ENCODE measurements at places on chromosomes 12 and 14.
A peak's percentile ranks its signal among the peaks of the same experiment; 100 is the strongest.

- no peak for DNase-seq
Measured at GRCh38 chr12:98471085-98471484, 44.3 kb upstream of the TMPO start.

- DNase-seq: no peak
Measured at GRCh38 chr14:85421186-85421877, 108.6 kb upstream of the FLRT2 start.

GRCh38 chr14:32417956-32418552, 89.0 kb downstream of the AKAP6 start:
- DNase-seq: no peak

- DNase-seq: no peak
Measured at GRCh38 chr12:27751386-27752047, 28.5 kb upstream of the KLHL42 start.

GRCh38 chr12:7012024-7012607, 6.2 kb downstream of the LPCAT3 start:
- DNase-seq: no peak

- DNase-seq: no peak
Measured at GRCh38 chr14:77561881-77562280, 54.6 kb downstream of the SPTLC2 start.

DNA sequence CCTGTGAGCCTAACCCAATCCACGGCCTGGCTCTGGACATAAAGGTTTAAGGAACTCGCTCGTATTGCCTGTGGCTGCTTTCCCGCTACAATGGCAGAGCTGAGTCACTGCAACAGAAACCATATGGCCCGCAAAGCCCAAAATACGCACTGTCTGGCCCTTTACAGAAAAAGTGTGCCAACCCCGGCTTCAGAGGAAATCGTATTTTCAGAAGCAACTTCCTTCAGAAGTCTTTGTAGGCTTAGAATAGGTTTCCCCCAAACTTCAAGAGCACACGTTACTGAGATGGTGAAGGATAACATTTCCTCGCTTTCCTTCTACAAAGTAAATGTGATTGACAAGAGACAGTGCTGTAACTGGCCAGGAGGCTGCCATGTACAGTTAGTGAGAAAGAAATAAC, 34.8 kb upstream of the TESC start:
- peak; percentile 41 for DNase-seq

GRCh38 chr14:74389980-74390379, 36.0 kb downstream of the SYNDIG1L start:
- DNase-seq: no peak

- no peak for DNase-seq
Measured at GRCh38 chr12:109732321-109733305, 19.0 kb downstream of the FAM222A start.

GRCh38 chr12:121232977-121233627, 23.2 kb downstream of the P2RX4 start:
- DNase-seq: no peak

DNA sequence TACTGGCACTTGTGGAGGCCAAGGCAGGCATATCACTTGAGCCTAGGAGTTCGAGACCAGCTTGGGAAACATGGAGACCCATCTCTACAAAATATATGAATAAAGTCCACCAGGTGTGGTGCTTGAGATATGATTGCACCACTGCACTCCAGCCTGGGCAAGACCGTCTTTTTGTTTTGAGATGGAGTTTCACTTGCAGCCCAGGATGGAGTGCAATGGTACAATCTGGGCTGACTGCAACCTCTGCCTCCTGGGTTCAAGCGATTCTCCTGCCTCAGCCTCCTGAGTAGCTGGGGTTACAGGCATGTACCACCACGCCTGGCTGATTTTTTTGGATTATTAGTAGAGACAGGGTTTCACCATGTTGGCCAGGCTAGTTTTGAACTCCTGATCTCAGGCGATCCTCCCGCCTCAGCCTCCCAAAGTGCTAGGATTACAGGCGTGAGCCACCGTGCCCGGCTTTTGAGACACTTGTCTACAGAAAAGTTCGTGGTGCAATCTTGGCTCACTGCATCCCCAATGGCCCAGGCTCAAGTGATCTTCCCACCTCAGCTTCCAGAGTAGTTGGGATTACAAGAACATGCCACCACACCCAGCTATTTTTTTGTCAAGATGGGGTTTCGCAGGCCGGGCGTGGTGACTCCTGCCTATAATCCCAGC, 16.3 kb upstream of the ATP5F1B start:
- DNase-seq: no peak

DNA sequence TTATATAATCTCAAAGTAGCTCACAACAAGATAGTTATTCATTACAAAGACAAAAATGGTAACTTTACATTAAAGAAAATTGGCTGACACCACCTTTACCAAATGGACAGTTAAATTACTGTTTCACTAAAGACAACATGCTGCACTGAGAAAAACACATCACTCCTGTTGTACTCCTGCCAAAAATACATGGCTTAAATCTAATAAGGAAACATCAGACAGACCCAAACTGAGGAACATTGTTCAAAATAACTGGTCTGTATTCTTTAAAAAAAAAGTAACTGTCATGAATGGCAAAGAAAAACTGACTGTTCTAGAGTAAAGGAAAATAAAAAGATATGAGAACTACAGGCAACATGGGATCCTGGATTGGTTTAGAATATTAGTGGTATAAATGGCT, 151.3 kb upstream of the DCN start:
- no peak for DNase-seq

DNA sequence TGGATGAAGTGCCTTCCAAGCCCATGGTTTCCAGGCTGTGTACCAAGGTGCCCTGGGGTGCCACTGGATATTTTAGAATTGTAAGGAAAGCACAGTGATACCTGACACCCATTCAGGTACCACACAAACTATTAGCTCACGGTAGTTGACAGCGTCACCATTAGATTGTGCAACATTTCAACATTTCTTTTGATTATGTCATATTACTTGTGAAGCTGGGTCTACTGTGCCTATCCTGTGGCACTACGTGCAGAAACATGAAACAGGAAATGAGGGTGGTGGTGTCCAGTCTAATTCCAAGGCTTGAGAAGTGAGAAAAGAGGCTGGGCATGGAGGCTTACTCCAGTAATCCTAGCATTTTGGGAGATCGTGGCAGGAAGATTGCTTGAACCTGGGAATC, 75.5 kb upstream of the CPM start:
- no peak for DNase-seq

GRCh38 chr12:22625762-22626294, 857 bp downstream of the ETNK1 start:
- DNase-seq: peak; percentile 33

- DNase-seq: no peak
Measured at GRCh38 chr14:23115039-23115731, 3.9 kb downstream of the CEBPE start.

All from CD4-positive, alpha-beta T cell treated with Interleukin-17A for 4 hours (primary cell).